ENCODE measurements at places on chromosomes 5 and 9. TPM values are rescaled to one million over a fixed set of nuclear protein-coding genes. Genes with fewer than 3 reads are reported as not detected.

GRCh38 chr9:91732187-91733005 is 217.6 kb downstream of the ROR2 start:
- no peak for DNase-seq

The RNF183 gene
- 0.77 TPM for total RNA-seq

GRCh38 chr9:38085308-38085707 is 16.3 kb upstream of the SHB start:
- DNase-seq = peak; percentile 4

DNA sequence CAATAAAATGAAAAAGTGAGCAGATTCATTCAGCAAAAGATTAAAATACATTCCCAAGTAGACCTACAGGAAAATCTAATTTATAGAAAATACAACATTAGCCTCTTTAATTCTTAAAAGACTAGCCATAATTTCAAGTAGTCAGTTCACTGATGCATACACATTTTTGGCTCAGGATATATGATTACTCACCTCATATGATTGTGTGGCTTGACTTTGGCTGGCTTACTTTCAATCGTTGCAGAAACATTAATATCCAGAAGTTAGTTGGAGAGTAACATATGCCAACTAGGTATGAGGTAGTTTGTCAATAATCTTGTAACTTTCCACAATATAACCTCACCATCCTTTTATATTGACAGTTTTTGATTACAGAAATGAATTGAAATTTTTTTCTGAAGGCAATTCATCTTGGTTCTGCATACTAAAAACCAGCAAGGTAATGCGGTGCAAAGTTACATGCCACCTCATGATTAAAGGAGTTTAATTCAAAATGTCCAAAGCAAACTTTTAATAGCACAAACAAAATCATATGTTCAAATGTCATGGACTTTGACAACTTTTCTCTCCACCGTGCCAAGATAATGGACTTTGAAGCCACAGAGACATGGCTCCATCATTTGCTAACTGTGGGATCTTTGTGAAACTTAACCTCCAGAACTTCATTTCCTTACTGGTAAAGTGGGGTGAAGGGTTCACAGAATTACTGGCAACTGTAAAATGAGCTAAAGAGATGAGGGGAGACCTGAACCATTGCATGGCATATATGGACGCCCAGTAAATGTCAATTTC is 76.6 kb upstream of the PAM start:
- no peak for DNase-seq

The PFN3 gene
- not detected for total RNA-seq

DNA sequence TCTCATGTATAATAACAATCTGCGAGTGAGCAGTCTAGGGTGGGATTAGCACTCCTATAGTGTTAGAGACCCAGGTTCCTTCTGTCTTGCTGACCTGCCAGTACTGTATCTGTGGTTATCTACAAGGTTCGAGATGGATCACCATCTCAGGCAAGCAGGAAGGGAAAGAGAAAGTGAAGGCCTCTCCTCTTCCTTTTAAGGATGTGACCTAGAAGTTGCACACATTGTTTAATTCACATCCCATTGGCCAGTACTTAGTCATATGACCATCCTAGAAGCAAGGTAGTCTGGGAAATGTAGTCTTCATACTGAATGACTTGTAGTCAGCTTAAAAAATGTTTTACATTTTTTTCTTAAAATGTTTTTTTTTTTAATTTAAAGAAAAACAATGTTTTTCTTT is 168.6 kb downstream of the CARTPT start:
- no peak for DNase-seq

GRCh38 chr9:118975736-118976135 is 393.5 kb downstream of the BRINP1 start:
- DNase-seq = no peak

The LCN9 gene
- total RNA-seq = 2.0 TPM

DNA sequence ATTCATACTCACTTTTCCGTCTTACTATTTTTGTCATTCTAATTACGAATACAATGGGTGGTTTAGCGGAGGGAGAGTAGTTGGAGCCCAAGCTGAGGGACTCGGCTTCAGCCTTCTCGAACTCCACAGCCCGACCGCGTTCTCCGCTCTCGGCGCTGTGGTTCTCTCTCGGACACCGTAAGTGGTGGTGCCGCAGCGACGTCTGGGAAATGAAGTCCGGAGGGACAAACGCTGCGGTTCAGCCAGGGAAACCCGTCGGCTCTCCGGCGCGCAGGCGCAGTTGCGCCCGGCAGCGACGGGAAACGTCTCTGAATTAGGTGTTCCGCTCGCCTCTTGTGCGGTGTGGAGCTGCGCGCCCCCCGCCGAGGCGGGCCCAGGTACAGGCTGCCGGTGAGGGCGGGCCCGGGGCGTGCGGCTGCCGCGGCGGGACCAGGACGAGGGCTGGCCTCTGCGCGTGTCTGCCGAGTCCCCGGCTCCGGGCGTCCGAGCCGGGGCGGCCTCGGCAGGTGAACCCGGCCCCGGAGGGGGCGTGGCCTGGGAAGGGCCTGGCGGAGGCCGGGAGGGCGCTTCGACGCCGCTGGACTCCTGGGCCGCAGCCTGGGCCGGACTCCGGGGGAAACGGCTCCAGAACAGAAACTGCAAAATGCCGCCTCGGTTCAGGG is at the start of gene ZNF879:
Gene ZNF879, plus strand, starts transcription at position 277 of the 662 bp plus-strand sequence. CDS start 1,201 bp downstream, outside the sequence.
- DNase-seq = peak; percentile 94

DNA sequence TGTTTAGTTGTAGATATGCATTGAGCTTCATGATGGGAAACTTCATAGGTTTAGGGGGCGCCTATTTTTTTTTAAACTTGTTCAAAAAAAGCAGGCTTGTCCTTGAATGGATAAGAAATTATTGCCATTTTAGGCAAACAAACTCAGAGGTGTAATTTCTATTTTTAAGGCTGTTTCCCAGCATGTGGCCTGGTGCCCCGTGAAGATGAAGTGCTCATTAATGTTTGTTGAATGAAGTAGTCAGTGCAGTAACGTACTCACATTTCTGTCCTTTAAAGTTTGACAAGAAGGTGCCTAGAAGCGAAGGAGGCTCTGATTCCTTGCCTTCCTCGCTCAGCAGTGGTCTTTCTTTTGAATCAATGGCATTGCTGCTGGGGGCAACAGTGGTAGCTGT is 54.3 kb downstream of the ZNF618 start:
- no peak for DNase-seq

GRCh38 chr9:103304797-103305196 is 309.7 kb downstream of the CYLC2 start:
- DNase-seq = no peak
